Daoy (cell line): ENCODE measurements at places on chromosomes 4 and X. TPM values are rescaled to one million over a fixed set of nuclear protein-coding genes. Genes with fewer than 3 reads are reported as not detected.

GRCh38 chr4:26858035-26858918 lies 2.4 kb upstream of the STIM2 start:
- DNase-seq, result no peak

SSX1 gene
- not detected in 2 replicates for total RNA-seq

CDS1 gene
- 0.45 and 1.6 TPM in 2 replicates for total RNA-seq

DNA sequence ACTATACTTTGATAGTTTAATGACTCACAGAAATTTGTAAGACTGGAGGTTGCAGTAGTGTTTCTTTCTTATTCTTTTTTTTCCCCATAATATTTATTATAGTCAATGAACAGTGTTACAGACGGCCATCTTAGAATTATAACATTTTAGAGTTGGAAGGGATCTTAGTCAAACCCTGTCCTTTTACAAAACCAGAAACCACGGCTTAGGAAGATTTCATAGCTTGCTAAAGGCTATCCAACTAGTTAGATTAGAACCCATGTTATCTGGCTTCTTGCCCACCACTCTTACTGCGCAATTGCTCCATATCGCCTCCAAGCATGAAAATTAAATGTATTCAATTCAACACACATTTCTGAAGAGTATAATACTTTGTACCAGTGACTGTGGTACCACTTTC lies 1.1 kb downstream of the XIAP start:
- DNase-seq, result no peak

EOLA2 gene
- total RNA-seq, result 16.6 and 21.0 TPM in 2 replicates

SLC16A2 gene
- 5.8 and 7.5 TPM in 2 replicates for total RNA-seq

- no peak for DNase-seq
Observed at GRCh38 chr4:185837415-185838103, 25.6 kb upstream of the SORBS2 start.

DNA sequence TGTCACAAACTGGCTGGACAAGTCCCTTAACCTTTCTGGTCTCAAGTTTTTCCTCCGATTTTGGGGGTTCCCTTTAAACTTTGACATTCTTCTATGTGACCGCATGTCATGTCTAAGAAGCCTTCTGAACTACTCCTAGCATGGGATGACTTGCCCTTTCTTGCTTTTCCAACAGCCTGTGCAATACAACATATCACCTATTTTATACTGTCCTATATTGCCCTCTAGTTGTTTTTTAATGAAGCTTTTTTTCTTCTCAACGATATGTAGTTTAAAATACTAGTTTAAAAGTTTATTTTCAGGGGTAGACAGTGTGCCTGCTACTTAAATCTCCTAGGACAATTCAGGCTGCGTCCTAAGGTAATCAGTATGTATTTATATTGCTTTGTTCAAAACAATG lies 1.0 kb upstream of the IGBP1 start:
- no peak for DNase-seq

L1CAM gene
- total RNA-seq, result 7.4 and 8.3 TPM in 2 replicates

- DNase-seq, result no peak
Observed at GRCh38 chrX:16992445-16992844, 46.0 kb downstream of the REPS2 start.

- DNase-seq, result no peak
Observed at GRCh38 chrX:45232139-45232538, 31.5 kb upstream of the DIPK2B start.

DNA sequence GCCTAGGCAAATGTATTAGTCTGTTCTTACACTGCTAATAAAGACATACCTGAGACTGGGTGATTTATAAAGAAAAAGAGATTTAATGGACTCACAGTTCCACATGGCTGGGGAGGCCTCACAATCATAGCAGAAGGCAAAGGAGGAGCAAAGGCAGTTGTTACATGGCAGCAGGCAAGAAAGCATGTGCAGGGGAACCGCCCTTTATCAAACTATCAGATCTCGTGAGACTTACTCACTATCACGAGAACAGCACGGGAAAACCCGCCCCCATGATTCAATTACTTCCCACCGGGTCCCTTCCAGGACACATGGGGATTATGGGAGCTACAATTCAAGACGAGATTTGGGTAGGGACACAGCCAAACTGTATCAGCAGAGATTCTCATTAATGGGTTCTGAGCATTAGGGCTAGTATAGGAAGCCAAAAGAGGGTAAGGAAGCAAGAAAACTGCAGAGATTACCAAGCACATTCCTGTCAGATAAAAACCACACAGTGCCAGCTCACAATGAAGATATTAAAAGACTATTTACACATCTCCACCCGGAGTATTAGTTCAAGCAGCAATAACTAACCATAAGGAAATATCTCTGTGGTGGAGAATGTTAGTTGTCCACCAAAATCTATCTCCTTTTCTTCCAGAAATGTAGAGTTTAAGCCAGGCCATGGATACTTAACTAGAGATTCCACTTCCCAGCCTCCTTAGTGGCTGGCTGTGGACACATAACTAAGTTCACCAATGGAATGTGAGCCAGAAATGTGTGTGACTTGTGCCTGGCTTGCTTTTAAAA lies 61.2 kb upstream of the HOPX start:
- DNase-seq, result no peak

- no peak for DNase-seq
Observed at GRCh38 chrX:68438575-68438974, 5.3 kb upstream of the OPHN1 start.

DRD5 gene
- total RNA-seq, result not detected in 2 replicates

- no peak for DNase-seq
Observed at GRCh38 chrX:150255441-150256296, 107.4 kb upstream of the MAMLD1 start.

- peak; percentile 15 for DNase-seq
Observed at GRCh38 chrX:31038575-31039326, 33.1 kb downstream of the FTHL17 start.

ADH6 gene
- not detected in 2 replicates for total RNA-seq

DNA sequence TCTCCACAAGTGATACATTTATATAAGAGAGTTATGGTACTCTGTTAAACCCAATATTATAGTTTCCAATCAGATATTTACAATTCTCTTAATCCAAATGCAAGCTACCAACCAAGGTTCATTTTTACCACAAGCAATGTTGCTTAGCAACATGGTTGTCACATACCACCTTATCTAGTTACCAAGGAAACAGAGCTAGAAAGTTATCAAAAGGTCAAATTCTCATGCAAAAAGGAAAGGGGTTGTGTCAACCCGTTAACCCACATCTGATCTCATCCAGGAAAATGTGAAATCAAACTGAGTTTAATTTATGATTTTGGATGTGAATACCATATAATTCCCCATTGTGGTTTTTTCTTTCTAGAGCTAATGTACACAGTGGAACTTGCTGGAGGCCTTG lies 274.1 kb upstream of the MAGEB2 start:
- no peak for DNase-seq

- no peak for DNase-seq
Observed at GRCh38 chr4:22192084-22192511, 243.5 kb upstream of the KCNIP4 start.

DNA sequence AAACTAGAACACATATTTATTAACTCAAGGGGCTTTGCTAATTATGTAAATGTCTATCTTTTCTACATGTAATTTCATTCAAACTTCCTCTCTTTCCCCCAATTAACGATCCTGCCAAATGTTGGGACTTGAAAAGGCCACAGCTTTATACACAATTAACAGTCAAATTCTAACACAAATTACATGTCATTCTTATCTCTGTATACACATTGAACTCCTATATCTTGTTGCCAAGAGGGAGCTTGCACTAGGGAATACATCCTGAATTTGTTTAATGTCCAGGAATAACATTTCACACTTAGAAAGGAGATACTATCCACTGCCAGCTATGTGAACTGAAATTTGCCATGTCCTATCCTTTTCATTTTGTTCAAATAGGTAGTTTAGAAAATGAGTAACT lies 38.9 kb upstream of the MAB21L2 start:
- no peak for DNase-seq

GPC4 gene
- 1.3 and 2.5 TPM in 2 replicates for total RNA-seq
